ENCODE measurements at places on chromosomes 1 and 21. TPM values are rescaled to one million over a fixed set of nuclear protein-coding genes. Genes with fewer than 3 reads are reported as not detected.

Gene H6PD
- total RNA-seq, result 28.0 TPM

DNA sequence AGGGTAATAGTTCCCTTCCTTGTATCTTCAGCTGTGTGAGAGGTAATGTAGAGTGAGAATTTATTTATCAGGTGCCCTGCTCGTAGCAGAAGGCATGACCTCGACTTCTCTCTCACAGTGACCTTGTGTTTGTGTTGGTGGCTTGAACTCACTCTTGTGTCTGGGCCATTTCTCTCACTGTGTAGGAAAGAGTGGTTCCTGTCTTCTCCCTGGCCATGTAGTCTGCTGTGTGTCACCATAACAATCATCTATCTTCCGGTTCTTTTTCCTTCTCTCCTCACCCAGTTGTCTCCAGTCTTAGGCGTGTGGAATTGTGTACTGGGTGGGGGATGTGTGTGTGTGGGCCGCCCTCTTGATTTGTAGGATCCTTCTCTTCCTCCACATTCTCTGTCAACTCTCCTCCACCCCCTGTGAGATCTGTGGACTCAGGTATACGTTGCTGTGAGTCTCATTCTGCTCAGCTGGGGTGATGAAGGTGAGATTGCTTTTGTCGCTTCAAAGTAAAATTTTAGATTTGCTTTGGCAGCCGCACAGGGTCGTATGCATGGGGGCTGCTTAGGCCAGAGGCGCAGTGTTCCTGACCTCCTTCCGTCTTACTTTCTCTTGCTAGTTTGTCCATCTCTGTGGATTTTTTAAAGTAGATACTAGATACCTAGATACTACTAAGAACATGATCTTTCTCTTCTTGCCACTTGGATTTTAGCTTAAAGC is 31.6 kb downstream of the MAPKAPK2 start:
- H3K4me1 ChIP-seq, result peaks cover 74% of the 10 kb centered on the region
- no peak for DNase-seq
- H3K36me3 ChIP-seq, result peaks cover 7% of the 10 kb centered on the region
- H3K27ac ChIP-seq, result peak overlapping the region; percentile 71
- H3K27me3 ChIP-seq, result no peaks in the 10 kb centered on the region

Gene GPR25
- not detected for total RNA-seq

Gene OR2L5
- not detected for total RNA-seq

Gene EXOC8
- 13.2 TPM for total RNA-seq

DNA sequence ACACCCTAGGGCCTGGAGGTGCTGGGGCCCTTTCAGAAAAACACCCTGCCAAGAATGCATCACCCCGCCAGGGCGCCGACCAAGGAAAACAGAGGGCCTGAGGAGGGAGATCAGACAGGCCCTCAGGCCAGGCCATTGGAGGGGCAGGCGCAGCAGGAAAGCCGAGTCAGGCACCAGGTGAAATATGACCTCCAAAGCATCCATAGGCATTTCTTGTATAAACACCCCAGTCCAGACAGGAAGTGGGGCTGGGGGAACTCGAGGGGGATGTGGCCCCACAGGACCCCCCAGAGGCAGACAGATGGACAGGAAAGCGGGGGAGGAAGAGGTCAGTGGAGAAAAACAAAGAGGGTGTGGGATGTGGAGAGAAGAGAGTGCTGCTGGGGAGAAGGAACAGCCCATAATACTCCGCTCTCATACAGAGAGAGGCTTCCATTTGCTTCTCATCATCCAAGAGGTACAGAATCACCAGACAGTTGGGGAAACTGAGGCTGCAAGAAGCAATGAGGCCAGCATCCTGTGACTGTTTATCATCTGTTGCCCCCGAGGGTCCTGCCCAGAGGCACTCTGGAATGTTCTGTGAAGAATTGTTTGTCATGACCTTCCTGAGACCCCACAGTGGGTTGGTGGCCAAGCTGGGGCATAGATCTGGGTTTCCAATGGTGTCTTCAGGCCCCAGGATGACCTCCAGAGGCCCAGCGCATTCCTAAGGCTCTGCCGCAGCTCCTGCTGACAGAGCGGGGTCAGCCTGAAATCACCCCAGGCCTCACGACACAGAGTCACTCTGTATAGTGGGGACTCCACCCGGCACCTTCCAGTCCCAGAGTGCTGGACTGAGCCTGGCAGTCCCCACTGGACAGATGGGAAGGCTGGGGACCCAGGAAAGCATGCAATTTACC is 18.0 kb downstream of the TRIM62 start:
- no peak overlapping the region for H3K27ac ChIP-seq
- H3K27me3 ChIP-seq, result no peaks in the 10 kb centered on the region
- no peak for DNase-seq
- peaks cover 4% of the 10 kb centered on the region for H3K36me3 ChIP-seq
- no peaks in the 10 kb centered on the region for H3K4me1 ChIP-seq

Gene OLFML3
- total RNA-seq, result 0.11 TPM

Gene PRAMEF10
- not detected for total RNA-seq

DNA sequence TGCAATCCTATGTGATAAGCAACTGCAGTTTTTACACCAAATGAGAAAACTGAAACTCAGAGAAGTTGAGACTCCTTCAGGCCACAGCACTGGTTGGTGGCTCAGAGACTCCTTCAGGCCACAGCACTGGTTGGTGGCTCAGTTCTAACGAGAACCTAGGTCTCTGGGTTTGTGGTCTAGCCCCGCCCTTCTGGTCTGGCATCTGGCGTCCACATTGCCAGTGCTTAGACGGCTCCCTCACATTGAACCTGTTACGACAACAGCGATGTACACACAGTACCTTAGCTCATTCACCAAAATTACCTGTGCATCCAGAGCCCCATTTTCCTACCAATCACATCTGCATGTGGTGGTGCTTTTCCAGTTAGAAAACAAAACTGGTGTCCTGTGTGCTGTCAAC is 66.1 kb downstream of the NID1 start:
- H3K4me1 ChIP-seq, result peaks cover 47% of the 10 kb centered on the region
- peak; percentile 63 for DNase-seq
- no peaks in the 10 kb centered on the region for H3K27me3 ChIP-seq
- H3K4me3 ChIP-seq, result no peak overlapping the region
- peak overlapping the region; percentile 96 for H3K27ac ChIP-seq

DNA sequence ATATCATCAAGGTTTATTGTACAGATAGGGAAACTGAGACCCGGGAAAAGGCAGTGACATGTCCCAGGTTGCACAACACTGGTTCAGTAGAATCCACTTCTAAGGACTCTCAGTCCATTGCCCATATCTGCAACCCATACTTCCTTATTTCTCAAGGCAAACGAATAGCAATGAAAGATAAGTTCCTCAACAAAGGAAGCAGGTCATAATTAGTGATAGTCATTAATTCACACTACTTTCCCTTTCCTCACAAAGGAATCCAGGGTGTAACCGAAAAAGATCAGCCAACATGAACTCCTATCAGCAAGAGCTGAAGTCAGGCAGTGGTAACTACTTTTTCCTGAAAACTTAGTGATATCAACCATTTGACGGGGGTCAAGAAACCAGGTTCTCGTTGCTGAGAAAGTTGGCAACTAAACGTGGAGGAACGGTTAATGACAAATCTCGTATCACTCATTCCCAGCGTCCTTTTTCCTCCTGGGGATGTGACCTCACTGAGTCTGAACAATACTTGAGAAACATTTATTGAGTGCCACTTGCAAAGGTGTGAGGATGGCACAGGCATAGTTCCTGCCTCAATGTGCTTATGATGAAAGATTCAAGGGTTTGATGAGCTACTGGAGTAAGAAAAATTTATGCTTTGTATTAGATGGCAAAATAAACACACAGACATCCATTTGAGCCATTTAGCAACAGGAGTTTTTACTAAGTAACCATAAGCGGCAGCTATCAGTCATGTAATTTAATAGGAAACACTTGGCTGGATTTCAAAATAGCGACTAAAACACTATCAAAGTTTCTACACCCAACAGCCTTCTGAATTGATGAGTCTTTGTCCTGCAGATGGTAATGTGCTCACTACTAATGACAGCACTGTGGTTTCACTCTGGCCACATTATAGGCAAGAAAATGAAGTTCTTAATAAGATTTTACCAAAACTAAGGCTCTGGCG is 82.3 kb downstream of the PLPP3 start:
- no peak for DNase-seq
- no peak overlapping the region for H3K27ac ChIP-seq
- H3K4me3 ChIP-seq, result no peak overlapping the region
- no peaks in the 10 kb centered on the region for H3K27me3 ChIP-seq
- H3K36me3 ChIP-seq, result no peaks in the 10 kb centered on the region
- H3K4me1 ChIP-seq, result no peaks in the 10 kb centered on the region

DNA sequence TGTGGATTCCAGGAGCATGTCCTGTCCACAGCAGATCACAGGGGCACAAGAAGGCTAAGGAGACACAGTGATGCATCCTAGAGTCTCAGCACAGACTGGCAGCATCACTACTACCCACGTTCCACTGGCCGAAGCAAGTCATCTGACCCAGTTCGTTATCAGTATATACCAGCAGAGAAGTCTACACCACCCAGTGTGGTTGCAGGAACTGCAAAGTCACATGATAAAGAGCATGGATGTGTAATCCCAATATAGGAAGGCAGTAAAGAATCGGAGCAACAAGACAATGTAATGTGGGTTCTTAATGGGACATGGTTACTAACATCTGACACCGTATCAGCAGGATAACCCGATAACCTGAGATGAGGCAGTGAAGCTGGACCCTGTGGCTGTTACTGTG is 246.6 kb downstream of the RRAGC start:
- no peak overlapping the region for H3K4me3 ChIP-seq
- DNase-seq, result no peak
- no peaks in the 10 kb centered on the region for H3K4me1 ChIP-seq
- H3K36me3 ChIP-seq, result no peaks in the 10 kb centered on the region

Gene NBPF6
- total RNA-seq, result 0.23 TPM

Data from activated T-helper 2 cell treated with anti-CD3 and anti-CD28 coated beads, Interferon-gamma antibody, Interleukin-2, Interleukin-4, amounts not matched to agents 10 μg/mL and 5 μg/mL and 100 μg/mL, durations not matched to agents 14 hours and 24 hours and 36 hours (primary cell).